NCI-H2029 treated with DMSO at 0.1 percent for 48 hours (cell line): ENCODE measurements at places on chromosomes 5 and 9.

DNA sequence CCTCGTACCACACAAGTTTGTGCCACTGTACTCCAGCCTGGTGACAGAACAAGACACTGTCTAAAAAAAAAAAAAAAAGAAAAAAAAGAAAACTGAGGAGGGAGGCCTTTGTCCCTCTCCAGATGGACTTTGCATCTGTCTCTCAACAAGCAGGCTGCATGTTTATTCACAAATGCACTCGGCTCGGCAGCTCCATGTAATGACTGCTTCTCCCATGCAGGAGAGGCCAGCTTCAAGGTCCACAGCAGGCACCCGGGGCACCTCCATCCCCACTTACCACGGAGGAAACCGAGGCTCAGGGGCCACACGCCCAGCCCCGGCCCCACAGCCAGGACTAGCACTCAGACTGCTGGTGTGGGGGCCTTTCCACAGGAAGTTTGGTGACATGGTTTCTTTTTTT, 13.1 kb upstream of the NCS1 start:
- no peak for DNase-seq

DNA sequence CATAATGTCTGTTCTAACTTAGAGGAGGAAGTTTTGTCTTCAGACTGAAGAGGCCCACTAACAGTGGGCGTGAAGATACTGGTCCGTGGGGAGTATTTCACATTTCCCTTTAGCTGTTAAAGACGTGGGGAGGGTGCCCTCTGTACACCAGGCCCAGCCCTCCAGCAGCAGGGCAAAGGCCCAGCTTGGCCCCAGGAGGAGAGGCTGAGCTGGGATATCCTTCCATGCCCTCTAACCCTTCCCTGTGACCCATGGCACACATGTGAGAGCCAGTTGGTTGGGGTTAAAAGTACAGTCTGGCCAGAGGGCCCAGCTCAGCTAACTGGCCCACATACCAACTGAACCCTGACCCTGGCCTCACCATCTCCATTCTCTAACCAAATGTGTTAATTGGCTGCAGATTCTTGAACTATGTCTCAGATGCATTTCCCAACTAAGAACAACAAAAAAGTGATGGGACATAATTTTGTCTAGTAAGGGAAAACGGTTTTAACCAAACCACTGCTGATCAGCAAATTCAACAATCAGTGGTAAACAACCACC, 74.4 kb downstream of the LHFPL2 start:
- DNase-seq: no peak

GRCh38 chr5:61332851-61333320, 828 bp downstream of the ZSWIM6 start:
- no peak for DNase-seq

- no peak for DNase-seq
Observed at GRCh38 chr5:6598351-6598900, 34.4 kb downstream of the NSUN2 start.

GRCh38 chr5:10021248-10021647, 228.4 kb downstream of the ATPSCKMT start:
- no peak for DNase-seq
